Activated CD4-positive, alpha-beta T cell treated with anti-CD3 and anti-CD28 coated beads, Interleukin-10, Interleukin-2, amounts not matched to agents 100 ng/mL and 50 ng/mL, durations not matched to agents 16 hours and 8 hours (primary cell): ENCODE measurements at places on chromosomes 5 and 9.

GRCh38 chr5:87048156-87048555 lies 219.5 kb upstream of the RASA1 start:
- no peak for DNase-seq

- DNase-seq = no peak
These were observed 294.9 kb upstream of the IRX1 start for GRCh38 chr5:3300726-3301125.

DNA sequence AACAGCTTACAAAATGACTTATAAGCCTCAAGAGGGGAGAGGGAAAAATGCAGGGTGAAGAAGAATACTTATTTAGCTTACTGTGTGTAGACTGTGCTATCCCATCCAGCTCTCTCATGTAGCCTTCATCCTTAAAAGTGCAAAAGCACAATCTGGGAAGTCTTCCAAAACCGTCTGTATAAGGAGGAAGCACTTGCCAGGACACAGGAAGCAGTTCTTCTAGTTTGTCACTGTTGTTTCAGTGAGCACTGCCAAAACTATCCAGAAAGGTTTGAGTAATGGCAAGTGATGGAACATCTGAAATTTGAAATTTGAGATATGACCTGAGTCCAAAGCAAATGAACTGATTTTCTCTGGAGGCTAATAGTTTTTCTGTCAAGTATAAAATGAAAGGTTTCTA lies 140.8 kb upstream of the ISL1 start:
- no peak for DNase-seq

GRCh38 chr9:7342229-7342628 lies 457.3 kb downstream of the DMAC1 start:
- DNase-seq = no peak

- DNase-seq = no peak
These were observed 10.0 kb downstream of the ZSWIM6 start for GRCh38 chr5:61342071-61342501.

DNA sequence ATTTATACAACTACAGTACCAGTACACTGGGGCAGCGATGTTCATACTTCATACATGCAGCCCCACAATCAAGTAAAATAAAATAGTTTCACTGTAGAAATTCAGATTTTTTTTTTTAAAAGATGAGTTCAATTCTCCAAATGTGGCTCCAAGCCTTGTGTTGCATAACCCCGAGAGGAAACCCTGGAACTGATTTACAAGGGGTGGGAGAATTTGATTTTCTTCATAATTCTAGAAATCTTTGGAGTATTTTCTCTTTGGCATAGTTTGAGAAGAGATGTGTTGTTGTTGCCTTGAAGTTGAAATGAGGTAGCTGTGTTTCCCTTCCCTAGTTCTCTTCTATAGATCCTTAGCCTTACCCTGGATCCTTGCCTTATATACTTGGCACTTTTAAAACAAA lies 3.1 kb downstream of the RHOBTB3 start:
- no peak for DNase-seq

DNA sequence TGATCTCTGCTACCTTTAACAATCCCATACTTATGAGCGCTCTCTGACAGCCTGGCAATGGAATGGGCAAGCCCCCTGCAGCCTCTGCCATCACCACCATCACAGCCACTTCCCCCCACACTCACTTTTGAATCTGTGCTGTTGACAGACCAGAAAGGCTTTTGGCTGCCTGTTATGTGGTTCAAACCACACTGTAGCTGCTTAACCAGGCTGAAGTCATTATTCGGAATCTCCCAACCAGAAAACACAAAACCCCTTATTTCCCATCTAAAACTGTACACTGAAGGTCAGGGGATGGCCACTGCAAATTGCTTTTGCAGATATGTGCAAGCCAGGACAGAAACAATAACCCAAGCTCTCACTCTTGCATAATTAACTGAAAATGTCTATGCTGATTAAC lies 35.8 kb downstream of the PTCH1 start:
- no peak for DNase-seq

DNA sequence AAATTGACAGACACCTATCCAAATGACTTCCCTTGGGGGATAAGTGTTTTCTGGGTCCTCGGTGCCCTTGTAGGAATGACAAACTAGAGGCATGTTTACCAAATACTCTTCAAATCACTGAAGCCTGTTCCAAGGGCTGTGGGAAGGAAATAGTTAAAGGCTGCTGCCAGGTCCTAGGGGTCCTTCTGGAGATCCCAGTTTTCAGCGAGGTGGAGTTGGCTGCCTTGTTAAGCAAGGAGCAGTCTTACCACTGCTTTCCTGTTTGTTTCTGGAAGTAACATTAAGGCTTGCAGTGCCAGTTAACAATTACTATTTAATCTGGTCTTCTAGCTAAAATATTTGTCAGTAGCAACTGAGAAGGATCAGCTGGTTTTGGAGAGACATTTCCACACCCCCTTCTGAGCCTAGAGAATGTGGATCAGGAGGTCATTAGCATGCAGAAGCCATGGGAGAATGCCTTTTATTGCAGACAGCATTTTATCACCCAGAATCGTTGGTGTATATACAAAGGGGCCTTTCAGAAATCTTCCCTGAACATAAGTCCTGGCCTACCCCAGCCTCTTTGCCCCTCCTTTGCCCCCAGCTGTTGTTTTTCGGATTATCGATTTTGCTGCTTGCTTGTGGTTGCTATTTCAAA lies 238.8 kb downstream of the DMAC1 start:
- no peak for DNase-seq

- DNase-seq = no peak
These were observed 20.7 kb downstream of the CWC27 start for GRCh38 chr5:64789457-64789856.
